ENCODE measurements at places on chromosomes 5 and 9.

GRCh38 chr9:123368023-123368422 lies 12.0 kb downstream of the CRB2 start:
- DNase-seq = no peak

GRCh38 chr9:18906656-18907395 lies 126.2 kb downstream of the SAXO1 start:
- DNase-seq = no peak

DNA sequence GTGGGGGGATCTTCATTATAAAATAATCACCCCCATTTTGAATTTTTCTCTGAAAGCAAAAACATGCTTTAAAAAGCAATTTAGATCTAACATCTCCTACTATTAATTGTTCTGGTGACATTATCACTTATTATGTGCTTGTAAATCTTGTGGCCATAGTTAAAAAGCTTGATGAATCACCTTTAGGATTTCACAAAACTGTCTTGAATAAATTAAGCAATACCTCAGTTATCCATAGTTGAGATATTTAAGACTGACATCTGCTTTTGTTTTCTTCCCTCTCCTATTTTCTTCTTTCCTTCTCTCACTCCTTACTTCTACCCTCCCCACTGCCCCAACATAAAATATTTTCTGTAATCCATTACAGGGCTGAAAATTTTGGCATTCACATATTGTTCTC lies 84.8 kb downstream of the SLC1A3 start:
- no peak for DNase-seq

- DNase-seq = no peak
These were observed 55.4 kb downstream of the SEMA4D start for GRCh38 chr9:89442501-89442978.

- DNase-seq = no peak
These were observed 606 bp downstream of the TBC1D13 start for GRCh38 chr9:128787659-128788058.

DNA sequence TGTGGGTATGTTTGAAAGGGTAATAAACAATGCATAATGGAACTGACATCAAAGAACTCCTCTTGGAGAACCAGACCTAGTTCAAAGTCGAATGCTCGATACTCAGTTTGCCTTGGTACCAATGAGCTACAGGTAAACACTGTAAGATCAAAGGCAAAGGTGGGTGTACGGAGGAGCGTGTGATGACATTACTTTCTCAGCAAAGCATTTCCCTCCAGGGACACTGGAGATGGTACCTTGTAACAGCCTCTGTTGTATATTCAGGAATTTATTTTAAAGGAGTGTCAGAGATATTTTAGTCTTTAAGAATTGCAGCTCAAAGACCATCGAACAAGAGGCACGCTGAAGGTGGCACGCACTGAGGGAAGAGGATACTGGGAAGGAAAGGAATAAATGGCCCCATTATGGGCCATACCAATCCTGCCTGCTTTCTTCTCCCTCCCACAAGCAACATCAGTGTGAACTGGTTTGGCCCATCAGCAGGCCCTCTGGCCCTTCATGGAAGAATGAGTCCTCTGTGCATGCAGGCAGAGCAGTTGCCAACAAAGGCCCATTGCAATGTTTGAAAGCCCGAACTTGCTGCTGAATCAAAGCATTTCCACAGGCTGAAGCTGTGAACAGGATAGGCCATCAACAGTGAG lies 410.2 kb downstream of the ACTL7B start:
- DNase-seq = no peak

GRCh38 chr5:6029811-6030271 lies 348.5 kb downstream of the MED10 start:
- DNase-seq = no peak

DNA sequence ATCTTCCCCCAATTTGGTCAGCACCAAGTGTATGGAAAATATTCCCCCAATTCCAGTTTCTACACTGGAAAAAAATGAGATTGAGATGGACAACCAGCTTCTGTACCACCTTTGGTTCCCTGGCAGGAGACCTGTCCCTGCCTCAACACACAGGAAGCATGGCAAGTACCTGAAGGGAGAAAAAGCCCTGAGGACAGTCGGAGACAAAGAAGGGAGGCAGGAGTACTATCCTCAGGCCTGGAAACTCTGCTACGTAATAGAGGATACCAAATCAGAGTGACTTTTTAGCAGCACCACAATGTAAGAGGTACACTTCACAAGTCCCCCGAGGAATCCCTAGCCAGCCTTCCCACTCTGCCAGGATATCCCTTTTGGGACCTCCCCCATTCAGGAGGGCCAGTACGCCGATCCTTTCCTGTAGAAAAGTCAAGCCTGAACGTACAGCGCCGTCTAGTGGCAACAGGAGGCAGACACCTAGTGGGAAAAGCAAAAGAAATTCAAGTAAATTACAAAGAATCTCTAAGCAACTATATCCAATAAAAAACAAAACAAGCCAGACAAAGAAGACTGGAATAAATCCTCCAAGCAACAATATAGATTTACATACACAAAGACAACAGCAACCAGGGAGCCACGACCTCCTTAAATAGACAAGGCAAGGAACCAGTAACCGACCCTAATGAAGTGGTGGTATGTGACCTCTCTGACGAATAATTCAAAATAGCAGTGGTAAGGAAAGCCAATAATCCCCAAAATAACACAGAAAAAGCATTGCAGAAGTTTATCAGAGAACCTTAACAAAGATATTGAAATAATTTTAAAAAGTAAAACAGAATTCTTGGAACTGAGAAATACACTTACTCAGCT lies 63.3 kb upstream of the SLCO6A1 start:
- DNase-seq = no peak
